ENCODE measurements at places on chromosomes 11 and 22. TPM values are rescaled to one million over a fixed set of nuclear protein-coding genes. Genes with fewer than 3 reads are reported as not detected.

The VSIG10L2 gene
- polyA plus RNA-seq = not detected

The SLC43A1 gene
- 7.2 TPM for polyA plus RNA-seq

The MUC5AC gene
- not detected for polyA plus RNA-seq

The SEPTIN3 gene
- 0.05 TPM for polyA plus RNA-seq

The KCNJ11 gene
- polyA plus RNA-seq = 0.80 TPM

The ZBED5 gene
- polyA plus RNA-seq = 27.2 TPM

The ASCL2 gene
- polyA plus RNA-seq = 5.0 TPM

The GAS2 gene
- 3.4 TPM for polyA plus RNA-seq

The OR51B5 gene
- polyA plus RNA-seq = not detected

The CRYBB2 gene
- not detected for polyA plus RNA-seq

The ROBO4 gene
- not detected for polyA plus RNA-seq

The OR5M10 gene
- polyA plus RNA-seq = not detected

The KREMEN1 gene
- polyA plus RNA-seq = not detected

The YDJC gene
- 94.2 TPM for polyA plus RNA-seq

The KCNJ1 gene
- polyA plus RNA-seq = 0.30 TPM
